ENCODE measurements at places on chromosomes 1 and 21.

GRCh38 chr1:37391211-37392011 is 83.0 kb upstream of the ZC3H12A start:
- no peaks in the 10 kb centered on the region for H3K36me3 ChIP-seq
- peaks cover 48% of the 10 kb centered on the region for H3K27me3 ChIP-seq
- no peak for DNase-seq

DNA sequence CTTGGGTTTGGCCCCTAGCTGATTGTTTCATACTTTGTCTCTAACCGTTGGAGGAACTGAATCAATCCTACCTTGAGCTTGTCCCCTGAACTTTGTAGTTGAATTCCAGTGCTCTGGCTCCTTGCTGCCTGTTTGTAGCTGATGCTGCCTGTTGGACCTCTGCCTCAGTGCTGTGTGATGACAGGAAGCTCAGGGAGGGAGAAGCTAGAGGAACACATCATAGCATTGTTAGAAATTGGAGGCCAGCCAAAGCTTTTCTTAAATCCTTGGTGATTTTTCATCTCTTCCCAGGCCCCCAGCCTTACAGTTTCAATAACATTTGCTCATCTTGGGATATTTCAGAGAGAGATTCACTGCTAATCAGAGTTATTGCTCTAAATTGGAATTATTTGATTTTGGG is 34.0 kb downstream of the MACF1 start:
- DNase-seq: no peak
- H3K36me3 ChIP-seq: peaks cover 78% of the 10 kb centered on the region
- peak overlapping the region; percentile 76 for H3K27ac ChIP-seq
- no peak overlapping the region for H3K4me3 ChIP-seq
- H3K27me3 ChIP-seq: no peaks in the 10 kb centered on the region

DNA sequence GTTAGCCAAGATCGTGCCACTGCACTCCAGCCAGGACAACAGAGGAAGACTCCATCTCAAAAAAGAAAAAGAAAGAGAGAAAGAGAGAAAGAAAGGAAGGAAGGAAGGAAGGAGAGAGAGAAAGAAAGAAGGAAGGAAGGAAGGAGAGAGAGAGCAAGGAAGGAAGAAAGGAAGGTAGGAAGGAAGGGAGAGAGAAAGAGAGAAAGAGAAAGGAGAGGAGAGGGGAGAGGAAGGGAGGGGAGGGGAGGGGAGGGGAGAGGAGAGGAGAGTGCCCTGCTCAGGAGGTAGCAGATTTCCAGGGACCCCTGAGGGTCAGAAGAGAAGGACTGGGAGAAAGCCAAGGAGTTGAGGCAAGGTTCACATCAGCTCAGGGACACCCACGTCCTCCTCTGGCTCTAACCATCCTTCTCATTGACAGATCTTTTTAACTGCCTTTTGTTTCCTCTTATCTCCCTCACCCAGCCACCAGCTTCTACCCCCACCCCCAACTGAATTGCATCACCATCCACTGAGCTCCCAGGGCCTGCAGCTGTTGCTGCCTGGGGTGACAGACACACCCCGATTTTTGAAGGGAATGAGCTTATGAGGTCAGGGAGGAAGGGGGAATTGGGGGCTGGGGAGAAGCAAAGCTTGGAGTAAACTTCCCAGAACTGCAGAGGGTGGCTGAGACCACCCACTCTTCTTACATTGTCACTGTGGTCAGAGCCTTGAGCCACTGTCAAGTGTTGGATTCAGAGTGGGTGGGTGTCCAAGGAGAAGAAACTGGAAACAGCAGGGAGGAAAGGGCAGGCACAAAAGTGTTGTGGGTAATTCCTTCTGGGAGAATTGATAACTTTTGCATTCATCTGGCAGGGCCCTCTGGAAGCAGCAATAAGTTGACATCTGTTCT is 91.6 kb downstream of the GLUL start:
- no peak overlapping the region for H3K27ac ChIP-seq
- peaks cover 23% of the 10 kb centered on the region for H3K4me1 ChIP-seq
- H3K4me3 ChIP-seq: no peak overlapping the region
- H3K27me3 ChIP-seq: no peaks in the 10 kb centered on the region
- no peaks in the 10 kb centered on the region for H3K36me3 ChIP-seq
- no peak for DNase-seq

DNA sequence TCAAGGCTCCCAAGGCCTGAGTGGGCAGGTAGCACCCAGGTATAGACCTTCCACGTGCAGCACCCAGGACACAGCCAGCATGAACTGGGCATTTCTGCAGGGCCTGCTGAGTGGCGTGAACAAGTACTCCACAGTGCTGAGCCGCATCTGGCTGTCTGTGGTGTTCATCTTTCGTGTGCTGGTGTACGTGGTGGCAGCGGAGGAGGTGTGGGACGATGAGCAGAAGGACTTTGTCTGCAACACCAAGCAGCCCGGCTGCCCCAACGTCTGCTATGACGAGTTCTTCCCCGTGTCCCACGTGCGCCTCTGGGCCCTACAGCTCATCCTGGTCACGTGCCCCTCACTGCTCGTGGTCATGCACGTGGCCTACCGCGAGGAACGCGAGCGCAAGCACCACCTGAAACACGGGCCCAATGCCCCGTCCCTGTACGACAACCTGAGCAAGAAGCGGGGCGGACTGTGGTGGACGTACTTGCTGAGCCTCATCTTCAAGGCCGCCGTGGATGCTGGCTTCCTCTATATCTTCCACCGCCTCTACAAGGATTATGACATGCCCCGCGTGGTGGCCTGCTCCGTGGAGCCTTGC is 1.7 kb downstream of the GJB4 start:
- H3K36me3 ChIP-seq: no peaks in the 10 kb centered on the region
- no peak overlapping the region for H3K4me3 ChIP-seq
- no peaks in the 10 kb centered on the region for H3K4me1 ChIP-seq
- no peak for DNase-seq
- peaks cover 4% of the 10 kb centered on the region for H3K27me3 ChIP-seq
